ENCODE measurements at places on chromosomes 4 and X.

GRCh38 chr4:53920116-53920515, 144.3 kb downstream of the CHIC2 start:
- no peak overlapping the region for H3K27ac ChIP-seq
- H3K27me3 ChIP-seq, result peaks cover 6% of the 10 kb centered on the region
- no peaks in the 10 kb centered on the region for H3K36me3 ChIP-seq
- peaks cover 12% of the 10 kb centered on the region for H3K4me1 ChIP-seq
- DNase-seq, result no peak

- H3K4me3 ChIP-seq, result no peak overlapping the region
- no peaks in the 10 kb centered on the region for H3K4me1 ChIP-seq
- no peaks in the 10 kb centered on the region for H3K36me3 ChIP-seq
- no peak for DNase-seq
- no peak overlapping the region for H3K27ac ChIP-seq
These were observed 74.4 kb upstream of the NAP1L2 start for GRCh38 chrX:73289039-73289438.

DNA sequence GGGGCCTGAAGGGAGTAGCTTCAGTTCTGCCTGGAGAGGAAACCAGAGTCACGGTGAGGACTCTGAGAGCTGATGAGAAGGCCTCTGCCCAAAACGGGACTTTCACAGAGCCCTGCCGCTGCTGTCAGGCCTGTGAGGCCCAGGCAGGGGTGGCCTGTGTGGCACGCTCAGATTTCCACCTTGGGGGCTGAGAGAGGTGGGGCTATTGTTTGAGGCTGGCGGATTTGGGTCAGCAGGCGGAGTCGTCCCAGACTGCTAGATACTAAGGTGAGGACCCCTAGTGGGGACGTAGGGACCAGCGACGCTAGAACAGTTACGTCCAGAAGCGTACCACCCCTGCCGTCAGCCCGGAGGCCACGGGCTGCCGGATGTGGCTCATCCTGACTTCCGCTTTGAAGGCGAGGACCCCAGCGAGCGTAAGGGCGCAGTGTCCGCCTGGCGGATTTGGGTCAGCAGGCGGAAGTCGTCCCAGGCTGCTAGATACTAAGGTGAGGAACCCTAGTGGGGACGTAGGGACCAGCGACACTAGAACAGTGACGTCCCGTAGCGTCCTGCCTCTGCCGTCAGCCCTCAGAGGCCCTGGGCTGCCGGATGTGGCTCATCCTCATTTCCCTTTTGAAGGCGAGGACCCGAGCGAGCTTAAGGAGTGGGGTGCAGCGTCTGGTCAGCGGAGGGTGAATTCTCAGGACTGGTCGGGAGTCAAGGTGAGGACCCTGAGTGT, at the start of gene MAGEB1:
Gene MAGEB1 (plus strand): TSS at position 378 of the 721 bp plus-strand sequence. CDS start 3,348 bp downstream, outside the sequence.
- no peaks in the 10 kb centered on the region for H3K36me3 ChIP-seq
- no peak within 1 kb of the TSS for H3K4me3 ChIP-seq

DNA sequence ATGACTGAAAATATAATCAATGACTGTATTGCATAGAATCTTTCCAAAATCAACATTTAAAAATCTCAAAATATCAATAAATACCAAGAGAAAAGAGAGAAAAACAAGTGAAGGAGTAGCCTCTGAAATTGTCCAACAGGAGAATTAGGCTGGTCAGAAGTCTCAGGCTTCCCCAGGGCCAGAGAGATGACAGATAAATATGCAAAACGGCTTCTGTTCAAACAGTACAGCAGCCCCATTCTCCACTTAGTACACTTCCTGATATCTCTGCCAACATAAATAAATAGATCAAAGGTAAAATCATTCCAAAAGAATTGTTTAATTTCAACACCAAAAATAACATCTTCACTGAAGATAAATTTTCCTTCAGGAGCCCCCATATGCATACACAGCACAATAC, 204.7 kb upstream of the GABRA2 start:
- H3K36me3 ChIP-seq, result no peaks in the 10 kb centered on the region
- no peak overlapping the region for H3K27ac ChIP-seq
- H3K4me1 ChIP-seq, result no peaks in the 10 kb centered on the region
- DNase-seq, result no peak

DNA sequence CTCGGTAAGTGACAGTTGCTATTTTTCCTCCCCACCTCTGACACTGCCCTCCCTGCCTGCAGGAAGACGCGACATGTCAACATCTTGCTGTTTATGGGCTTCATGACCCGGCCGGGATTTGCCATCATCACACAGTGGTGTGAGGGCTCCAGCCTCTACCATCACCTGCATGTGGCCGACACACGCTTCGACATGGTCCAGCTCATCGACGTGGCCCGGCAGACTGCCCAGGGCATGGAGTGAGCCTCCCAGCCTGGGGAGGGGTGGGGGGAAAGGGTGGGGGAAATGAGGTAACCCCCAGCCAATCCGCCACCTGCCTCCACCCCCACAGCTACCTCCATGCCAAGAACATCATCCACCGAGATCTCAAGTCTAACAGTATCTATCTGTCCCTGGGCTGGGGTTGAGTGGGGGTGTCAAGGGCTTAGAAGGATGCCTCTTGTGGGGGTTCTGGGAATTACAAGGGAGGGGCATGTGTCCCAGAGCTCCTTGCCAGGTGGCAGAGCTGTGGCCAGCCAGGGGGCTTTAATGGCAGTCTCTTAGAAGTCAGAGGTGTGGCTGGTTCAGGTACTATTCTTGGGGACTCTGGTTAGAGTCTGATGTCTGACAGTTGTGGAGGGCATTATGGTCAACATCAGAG, 7.8 kb downstream of the ARAF start:
- H3K27me3 ChIP-seq, result no peaks in the 10 kb centered on the region
- no peak overlapping the region for H3K27ac ChIP-seq
- H3K36me3 ChIP-seq, result peaks cover 35% of the 10 kb centered on the region
- H3K4me3 ChIP-seq, result no peak overlapping the region

- peaks cover 5% of the 10 kb centered on the region for H3K4me1 ChIP-seq
- DNase-seq, result no peak
- H3K36me3 ChIP-seq, result no peaks in the 10 kb centered on the region
- no peaks in the 10 kb centered on the region for H3K27me3 ChIP-seq
- no peak overlapping the region for H3K27ac ChIP-seq
These were observed 538.7 kb upstream of the ATOH1 start for GRCh38 chr4:93289831-93290230.

- no peaks in the 10 kb centered on the region for H3K36me3 ChIP-seq
- H3K4me1 ChIP-seq, result no peaks in the 10 kb centered on the region
- H3K4me3 ChIP-seq, result no peak overlapping the region
- H3K27me3 ChIP-seq, result peaks cover 54% of the 10 kb centered on the region
These were observed 39.3 kb downstream of the RNF212 start for GRCh38 chr4:1074077-1074476.

- H3K27me3 ChIP-seq, result no peaks in the 10 kb centered on the region
- DNase-seq, result no peak
- H3K4me3 ChIP-seq, result no peak overlapping the region
- peaks cover 7% of the 10 kb centered on the region for H3K4me1 ChIP-seq
- H3K36me3 ChIP-seq, result peaks cover 26% of the 10 kb centered on the region
These were observed 80.4 kb downstream of the PTTG2 start for GRCh38 chr4:38040619-38041018.

DNA sequence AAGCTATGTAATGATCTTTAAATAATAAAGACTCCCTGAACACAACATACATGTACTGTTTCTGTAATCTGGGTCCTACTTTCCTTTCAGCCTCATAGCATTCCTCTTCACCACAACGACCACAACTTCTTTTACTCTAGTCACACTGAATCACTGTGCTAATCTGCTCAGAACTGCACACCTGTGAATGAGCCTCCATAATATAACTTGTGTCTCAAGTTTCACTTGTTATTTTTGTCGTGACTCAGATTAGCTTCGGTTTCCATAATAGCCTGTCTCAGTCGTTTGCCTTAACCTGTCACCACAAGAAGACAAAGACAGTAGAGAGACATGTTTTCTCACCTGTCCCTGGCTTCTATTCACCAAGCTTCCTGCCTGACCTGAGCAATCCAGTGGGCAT, 61.8 kb downstream of the MAGED1 start:
- no peak overlapping the region for H3K4me3 ChIP-seq
- no peaks in the 10 kb centered on the region for H3K4me1 ChIP-seq
- no peaks in the 10 kb centered on the region for H3K36me3 ChIP-seq
- no peak overlapping the region for H3K27ac ChIP-seq
- H3K27me3 ChIP-seq, result no peaks in the 10 kb centered on the region

DNA sequence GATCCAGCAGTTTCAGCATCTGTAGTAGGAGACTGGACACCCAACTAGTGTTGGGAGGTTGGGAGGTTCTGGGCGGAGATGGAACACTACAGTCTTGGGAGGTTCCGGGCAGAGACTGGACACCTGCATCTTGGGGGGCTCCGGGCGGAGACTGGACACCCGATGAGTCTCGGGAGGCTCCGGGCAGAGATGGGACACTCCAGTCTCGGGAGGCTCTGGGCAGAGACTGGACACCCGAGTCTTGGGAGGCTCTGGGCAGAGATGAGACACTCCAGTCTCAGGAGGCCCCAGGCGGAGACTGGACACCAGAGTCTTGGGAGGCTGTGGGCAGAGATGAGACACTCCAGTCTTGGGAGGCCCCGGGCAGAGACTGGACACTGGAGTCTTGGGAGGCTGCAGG, 29.5 kb upstream of the LANCL3 start:
- no peak overlapping the region for H3K4me3 ChIP-seq
- H3K27ac ChIP-seq, result no peak overlapping the region
- H3K36me3 ChIP-seq, result no peaks in the 10 kb centered on the region

- peaks cover 10% of the 10 kb centered on the region for H3K4me1 ChIP-seq
- no peak overlapping the region for H3K4me3 ChIP-seq
- no peaks in the 10 kb centered on the region for H3K36me3 ChIP-seq
- H3K27me3 ChIP-seq, result no peaks in the 10 kb centered on the region
- no peak overlapping the region for H3K27ac ChIP-seq
These were observed 152.0 kb downstream of the BCOR start for GRCh38 chrX:39945709-39946108.

DNA sequence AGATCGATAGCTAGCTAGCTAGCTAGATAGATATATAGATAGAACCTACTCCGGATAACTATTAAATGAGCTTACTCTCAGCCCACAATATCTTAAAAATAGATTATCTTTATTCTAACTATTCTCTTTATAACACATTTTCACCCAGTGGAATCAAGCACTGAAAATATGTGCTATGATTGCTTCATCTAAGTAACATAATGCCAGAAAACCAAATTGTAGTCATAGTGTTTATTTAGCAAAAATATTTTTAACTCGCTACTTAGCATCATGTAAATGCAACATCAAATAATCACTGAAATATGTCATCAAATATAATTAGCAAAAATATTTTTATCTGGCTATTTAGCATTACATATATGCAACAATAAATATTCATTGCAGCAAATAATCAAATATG, 1.5 kb downstream of the TMEM156 start:
- no peak overlapping the region for H3K27ac ChIP-seq
- H3K4me3 ChIP-seq, result no peak overlapping the region
- DNase-seq, result no peak

Data from mesothelial cell of epicardium (in vitro differentiated cells).